NCI-H2081 treated with DMSO at 0.1 percent for 48 hours (cell line): ENCODE measurements at places on chromosomes 7 and 10.

GRCh38 chr7:106778656-106779250 lies 86.3 kb upstream of the PIK3CG start:
- no peak for DNase-seq

DNA sequence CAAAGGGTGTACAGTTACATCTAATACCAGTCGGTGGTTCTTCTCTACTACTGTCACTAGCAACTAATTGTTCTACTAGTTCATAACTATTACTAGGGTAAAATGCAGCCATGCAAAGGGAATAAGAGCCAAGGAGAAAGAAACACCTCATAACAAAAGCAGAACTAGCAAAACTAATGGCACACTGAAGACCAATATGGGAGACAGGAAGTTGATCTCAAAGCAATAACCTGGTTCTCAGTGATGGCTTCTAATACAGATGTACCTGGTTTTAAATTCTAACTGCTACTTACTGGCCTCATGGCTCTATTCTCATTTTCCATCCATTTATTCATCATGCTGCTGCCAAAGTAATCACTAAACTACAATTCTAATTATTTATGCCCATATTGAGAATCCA lies 170.3 kb downstream of the SEMA3E start:
- DNase-seq: no peak

- DNase-seq: no peak
Measured at GRCh38 chr7:30738026-30738915, 13.7 kb upstream of the INMT start.

DNA sequence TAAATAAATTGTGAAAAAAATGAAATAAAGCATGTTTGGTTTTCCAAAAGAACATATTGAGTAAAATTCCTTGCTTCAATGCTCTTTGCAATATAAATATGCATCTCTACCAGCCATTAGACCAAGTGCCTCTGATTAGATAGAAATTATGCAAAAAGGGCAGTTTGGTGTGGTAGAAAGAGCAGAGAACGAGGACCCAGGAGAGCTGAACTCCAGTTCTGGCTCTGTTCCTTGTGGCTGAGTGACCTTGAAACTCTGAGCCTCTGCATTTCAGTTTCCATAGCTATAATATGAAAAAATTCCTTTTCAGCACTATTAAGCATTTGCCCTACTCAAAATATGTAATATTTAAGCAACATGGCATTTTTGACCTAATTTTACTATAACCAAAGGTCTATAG lies 36.5 kb downstream of the COL1A2 start:
- no peak for DNase-seq

DNA sequence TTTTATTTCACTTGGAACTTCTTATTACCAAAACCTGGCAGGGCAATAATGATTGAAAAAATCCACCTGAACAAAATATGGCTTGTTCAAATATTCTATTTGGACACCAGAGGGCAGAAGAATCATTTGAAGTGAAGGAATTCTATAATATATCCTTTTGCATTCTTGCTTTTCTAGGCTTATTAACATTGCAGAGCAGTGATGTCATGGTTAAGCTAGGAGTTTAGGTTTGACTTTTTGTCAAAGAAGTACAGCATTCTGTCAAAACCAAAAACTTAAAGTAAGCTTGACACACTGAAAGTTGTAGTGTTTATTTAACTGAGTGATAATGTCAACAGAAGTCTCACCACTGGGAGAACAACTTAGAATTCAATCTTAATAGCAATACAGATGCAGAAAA lies 156.0 kb downstream of the SEMA3D start:
- DNase-seq: peak; percentile 26

- DNase-seq: no peak
Measured at GRCh38 chr10:94287336-94287735, 75.4 kb downstream of the NOC3L start.

DNA sequence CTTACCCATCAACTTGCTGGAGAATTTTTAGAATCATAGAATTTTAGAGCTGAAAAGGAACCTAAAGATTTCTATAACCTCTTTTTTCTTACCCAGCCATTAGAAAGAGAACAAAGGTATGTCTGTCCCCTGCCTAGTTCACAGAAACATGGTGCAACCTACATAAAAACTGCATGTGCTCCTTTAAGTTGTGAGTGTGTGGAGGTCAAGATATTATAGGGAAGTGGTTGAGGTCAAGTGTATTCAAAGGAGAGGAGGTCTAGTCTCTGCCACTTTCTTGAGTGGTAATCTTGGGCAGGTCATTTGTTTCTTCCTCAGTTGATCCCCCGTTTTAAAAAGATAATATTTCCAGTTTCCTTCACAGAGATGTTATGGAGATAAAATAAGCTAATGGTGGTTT lies 6.4 kb downstream of the UBTD1 start:
- DNase-seq: no peak

DNA sequence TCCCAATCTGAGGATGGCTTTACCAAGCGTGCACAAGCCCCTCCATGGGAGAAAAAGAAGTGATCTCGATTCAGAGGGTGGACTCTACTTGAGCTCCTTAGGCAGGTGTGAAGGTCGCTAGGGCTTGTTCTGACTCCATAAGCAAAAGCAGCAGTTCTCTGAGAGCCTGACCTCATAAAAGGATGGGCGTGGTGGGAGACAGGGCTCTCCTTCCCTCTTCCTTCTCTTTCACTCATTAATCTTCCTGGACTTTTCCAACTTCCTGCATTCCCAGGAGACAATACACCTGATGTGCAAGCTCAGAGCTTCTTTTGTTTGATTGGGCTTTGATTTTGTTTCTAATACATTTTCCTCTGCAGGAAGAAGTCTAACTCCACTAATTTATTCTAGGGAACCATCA lies 22.3 kb upstream of the TMEM72 start:
- no peak for DNase-seq

DNA sequence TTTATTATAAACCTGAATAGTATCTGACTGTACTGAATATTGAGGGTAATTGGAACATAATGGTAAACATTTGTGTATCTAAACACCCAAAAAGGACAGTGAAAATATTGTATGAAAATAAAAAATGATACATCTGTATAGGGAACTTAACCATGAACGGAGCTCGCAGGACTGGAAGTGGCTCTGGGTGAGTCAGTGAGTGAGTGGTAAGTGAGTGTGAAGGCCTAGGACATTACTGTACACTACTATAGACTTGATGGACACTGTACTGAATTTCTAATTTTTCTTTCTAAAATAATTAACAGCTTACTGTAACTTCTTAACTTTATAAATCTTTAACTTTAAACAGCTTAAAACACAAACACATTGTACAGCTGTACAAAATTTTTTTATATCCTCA lies 454.5 kb upstream of the FZD8 start:
- DNase-seq: no peak

- DNase-seq: no peak
Measured at GRCh38 chr10:16609211-16609610, 87.5 kb upstream of the C1QL3 start.

- no peak for DNase-seq
Measured at GRCh38 chr7:142925413-142925812, 8.1 kb downstream of the TRPV5 start.

- DNase-seq: peak; percentile 37
Measured at GRCh38 chr7:82677493-82677892, 233.9 kb upstream of the CACNA2D1 start.

GRCh38 chr10:114631666-114632417 lies 26.2 kb downstream of the ABLIM1 start:
- no peak for DNase-seq

- peak; percentile 35 for DNase-seq
Measured at GRCh38 chr7:55552320-55553023, 19.8 kb downstream of the VOPP1 start.

DNA sequence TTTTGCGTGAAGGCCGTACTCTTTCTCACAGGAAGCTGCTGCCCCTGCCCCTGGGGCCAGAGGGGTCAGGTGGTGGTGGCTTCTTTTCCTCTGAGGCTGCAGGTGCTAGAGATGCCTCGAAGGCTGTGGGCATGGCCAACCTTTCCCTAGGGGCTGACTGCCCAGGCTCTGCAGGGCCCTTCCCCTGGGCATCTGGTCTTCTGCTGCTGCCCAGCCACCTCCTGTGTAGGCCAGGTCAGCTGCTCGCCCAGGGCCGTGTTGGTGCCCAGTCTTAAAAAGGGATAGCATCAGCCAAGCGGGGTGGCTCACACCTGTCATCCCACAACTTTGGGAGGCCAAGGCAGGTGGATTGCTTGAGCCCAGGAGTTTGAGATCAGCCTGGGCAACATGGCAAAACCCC lies 114.3 kb downstream of the FAM53B start:
- no peak for DNase-seq

- peak; percentile 8 for DNase-seq
Measured at GRCh38 chr10:61992671-61993668, 91.5 kb downstream of the ARID5B start.

DNA sequence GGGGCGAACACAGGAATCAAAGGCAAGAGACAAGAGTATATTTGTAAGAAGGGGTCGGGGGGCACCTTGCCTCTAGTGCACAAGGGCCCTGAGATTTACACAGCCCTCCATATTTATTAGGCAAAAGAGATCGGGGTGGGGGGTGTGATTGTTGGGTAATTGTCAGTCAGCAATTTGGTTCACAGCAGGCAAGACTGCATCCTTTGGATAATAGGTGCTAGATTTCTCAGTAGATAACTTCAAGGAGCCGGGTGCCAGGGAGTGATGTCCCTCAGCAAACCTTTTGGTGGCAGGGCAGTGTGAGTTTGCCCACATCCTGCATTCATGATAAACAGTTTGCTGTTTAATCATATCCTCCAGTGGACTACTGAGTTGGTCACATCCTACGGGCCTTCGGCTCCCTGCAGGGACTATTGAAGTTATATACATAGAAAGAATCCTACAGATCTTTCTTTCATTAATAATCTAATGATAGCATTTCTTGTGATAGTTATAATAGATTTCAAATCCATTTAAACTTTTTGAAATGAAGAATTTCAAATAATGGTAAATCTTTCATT lies 178.5 kb downstream of the GNAI1 start:
- DNase-seq: no peak

GRCh38 chr10:91340613-91341362 lies 69.4 kb upstream of the HECTD2 start:
- peak; percentile 7 for DNase-seq

- DNase-seq: no peak
Measured at GRCh38 chr7:91251877-91252276, 12.4 kb upstream of the FZD1 start.

GRCh38 chr7:996079-996872 lies 13.3 kb downstream of the CYP2W1 start:
- no peak for DNase-seq

DNA sequence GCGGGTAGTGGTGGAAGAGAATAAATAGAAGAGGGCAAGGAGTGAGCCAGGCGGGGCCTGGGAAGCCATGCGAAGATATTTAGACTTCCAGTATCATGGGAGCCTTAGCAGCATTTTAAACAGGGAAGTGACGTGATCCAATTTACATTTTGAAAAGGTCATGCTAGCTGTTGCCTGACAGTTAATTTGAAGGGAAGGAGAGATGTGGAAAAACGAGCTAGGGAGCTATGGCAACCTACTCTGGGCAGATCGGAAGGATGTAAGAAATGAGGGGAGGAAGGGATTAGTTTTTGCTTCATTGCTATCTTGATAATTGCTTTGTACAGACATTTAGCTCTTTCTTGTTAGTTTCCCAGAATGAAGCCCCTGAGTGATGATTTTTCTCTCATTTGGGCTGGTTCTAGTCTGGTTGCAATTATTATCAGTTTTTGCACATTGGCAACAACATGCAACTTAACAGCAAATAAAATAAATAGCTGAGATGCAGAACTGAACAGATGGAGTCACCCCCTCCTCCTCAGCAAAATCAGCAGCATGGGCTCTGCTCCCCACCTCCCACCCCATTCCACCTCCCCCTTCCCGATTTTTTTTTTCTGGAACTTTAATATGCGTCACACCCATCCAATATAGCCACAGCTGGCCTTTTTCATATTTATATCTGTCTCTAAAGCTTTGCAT lies 13.0 kb upstream of the CALU start:
- no peak for DNase-seq

GRCh38 chr10:6595499-6595898 lies 15.4 kb upstream of the PRKCQ start:
- no peak for DNase-seq

DNA sequence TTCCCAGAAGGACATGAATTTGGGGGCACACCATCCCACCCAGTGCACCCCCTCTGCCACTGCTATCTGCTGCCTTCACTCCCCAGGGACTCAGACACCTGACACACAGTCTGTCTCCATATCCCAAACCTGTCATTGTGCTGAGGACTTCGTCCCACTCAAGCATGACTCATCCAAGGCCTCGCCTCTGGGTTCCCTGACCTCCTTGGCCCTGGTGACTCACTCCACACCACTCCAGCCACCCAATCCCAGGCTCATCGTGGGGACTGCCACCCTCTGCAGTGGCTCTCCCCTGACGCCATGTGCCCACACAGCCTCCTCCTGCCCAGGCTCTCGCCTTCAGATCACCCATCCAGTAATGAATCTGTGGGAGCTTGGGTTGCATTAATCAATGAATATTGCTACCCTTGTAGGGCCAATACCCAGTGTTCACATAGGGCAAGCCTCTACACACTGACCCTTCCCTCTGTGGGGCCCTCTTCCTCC lies 6.6 kb upstream of the INSIG1 start:
- DNase-seq: no peak
